Astrocyte of the hippocampus (primary cell): ENCODE measurements at places on chromosomes 1 and 21.

DNA sequence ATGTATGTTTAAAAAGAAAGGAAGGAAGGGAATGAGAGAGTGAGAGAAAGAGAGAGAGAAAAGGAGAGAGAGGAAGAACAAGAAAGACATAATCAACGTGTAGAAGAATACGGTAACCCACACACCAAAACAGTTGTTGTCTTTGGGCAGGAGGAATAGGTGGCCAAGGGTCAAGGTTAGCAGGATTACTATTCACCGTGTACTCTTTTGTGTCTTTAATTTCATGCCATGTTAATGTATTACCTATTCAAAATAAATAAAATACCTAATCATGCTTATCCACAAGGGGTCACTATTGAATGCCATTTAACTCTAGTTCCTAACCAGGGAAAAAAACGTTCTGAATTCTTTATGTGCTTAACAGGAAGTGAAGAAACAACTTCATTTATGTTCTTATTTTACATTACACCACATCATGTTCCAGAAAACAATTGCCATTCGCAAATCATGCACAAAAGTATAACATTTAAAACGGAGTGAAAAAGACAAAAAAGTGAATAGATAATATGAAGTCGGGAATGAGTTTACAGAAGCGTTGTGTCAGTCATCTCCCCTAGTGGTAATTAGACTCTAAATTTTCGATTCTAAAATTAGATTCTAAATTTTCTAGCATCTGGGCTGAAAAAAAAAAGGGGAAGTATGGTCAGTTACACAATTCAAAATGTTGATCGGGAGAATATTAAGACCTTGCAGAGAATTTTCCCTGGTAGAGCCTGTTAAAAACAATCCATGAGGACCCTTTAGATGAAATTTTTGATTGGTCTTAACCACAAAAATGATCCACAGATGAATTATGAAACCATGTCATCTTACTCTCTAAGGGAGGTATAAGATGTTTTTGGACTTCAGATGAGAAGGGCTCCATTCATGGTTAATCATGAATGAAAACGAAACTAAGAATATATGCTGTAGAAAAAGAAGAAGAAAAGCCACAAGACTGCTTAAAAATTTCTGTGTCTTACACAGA lies 700 bp upstream of the KMO start:
- peak; percentile 77 for DNase-seq

- DNase-seq: no peak
Observed at GRCh38 chr1:239587066-239587465, 200.7 kb downstream of the CHRM3 start.

DNA sequence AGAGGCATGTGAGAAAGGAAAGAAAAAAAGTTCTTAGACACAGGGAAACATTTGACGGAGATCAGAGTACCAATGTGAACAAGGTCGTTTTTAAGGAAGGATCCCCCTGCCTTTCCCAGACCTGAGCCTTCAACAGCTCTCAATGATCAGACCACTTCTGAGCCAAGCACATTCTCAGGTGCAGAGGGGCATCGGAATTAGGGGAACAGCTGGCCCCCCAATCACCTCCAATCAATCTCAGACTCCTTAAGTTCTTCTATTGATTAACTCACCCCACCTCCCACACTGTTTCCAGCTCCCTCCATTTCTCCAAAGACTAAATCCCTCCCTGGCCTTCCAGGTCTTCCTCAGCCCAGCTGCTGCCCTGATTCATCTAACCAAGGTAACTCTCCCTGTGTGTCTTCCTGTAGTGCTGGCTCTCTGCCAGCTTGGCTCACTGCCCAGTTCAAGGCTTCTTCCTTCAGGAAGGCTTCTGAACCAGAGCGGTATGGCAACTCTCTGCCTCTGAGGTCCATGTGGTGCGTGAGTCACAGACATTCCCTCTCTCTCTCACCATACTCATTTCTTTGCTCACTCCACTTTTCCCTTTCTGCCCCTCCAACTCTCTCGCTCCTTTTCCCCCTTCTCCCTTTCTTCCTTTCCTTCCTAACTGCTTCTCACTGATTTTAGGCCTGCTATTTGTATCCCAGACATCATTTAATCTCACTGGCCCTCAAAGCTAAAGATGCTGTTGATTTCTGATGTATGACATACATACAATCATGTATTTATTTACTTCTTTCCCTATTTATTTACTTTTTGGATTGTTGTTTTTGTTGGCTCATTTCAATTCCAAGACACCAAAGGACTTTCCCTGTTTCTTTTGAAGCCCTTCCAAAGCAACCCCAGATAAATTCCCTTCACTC lies 18.1 kb downstream of the CFAP45 start:
- DNase-seq: peak; percentile 92

DNA sequence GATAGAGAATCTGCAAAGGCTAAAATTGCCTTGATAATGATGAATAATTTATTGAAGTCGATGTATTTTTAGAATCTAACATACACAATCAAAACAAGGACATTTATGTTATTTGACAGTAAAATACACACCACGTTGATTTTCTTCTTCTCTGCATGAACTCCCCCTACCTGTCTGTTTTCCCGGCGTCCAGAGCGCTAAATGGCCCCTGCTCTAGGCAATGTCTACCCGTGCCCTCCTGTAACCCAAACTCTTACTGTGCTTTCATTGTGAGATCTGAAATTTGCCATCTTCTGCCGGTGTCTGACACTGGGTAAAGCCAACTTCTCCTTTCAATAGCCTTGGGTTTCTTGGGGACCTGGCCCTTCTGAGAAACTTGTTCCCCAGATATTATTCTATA lies 6.7 kb upstream of the OR11L1 start:
- no peak for DNase-seq

- DNase-seq: peak; percentile 62
Observed at GRCh38 chr1:161986328-161986727, 37.3 kb downstream of the OLFML2B start.

GRCh38 chr1:114503916-114504422 lies 7.0 kb downstream of the TRIM33 start:
- DNase-seq: no peak

DNA sequence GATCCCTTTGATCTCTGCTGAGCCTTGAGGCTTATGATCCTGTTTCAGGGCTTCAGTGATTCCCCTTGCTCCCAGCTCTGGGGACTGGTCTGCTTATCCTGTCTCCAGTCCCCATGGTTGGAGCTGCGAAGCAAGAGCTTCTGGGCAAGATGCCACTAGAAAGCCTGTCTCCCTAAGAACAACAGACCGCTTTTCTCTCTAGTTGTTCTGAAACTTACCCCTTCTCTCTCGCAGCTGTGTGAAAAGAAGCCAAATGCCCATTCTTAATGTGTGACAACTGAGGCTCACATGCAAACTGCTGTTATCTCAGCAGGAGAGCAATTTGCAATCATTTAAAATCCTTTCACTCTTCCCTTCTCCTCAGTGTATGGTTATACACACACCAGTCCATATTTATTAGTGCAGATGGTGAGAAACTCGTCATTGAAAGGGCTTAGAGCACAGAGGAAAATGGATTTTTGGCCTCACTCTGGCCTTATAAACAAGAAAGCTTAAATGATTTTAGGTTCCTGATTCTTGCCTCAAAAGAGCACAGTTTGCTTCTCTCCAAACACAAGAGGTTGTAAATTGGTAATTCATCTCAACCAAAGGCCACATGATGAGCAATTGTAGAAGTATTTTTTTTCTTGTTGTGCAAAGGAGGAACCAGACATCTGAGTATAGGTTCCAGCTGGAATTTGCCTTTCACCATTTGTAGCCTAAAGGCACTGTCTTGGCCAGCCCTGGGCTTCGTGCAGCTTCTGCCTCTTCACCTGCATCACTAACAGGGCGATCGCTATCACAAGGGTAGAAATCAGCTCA lies 179.2 kb upstream of the LMO4 start:
- peak; percentile 51 for DNase-seq

GRCh38 chr1:159964144-159964543 lies 10.1 kb upstream of the SLAMF9 start:
- DNase-seq: no peak

DNA sequence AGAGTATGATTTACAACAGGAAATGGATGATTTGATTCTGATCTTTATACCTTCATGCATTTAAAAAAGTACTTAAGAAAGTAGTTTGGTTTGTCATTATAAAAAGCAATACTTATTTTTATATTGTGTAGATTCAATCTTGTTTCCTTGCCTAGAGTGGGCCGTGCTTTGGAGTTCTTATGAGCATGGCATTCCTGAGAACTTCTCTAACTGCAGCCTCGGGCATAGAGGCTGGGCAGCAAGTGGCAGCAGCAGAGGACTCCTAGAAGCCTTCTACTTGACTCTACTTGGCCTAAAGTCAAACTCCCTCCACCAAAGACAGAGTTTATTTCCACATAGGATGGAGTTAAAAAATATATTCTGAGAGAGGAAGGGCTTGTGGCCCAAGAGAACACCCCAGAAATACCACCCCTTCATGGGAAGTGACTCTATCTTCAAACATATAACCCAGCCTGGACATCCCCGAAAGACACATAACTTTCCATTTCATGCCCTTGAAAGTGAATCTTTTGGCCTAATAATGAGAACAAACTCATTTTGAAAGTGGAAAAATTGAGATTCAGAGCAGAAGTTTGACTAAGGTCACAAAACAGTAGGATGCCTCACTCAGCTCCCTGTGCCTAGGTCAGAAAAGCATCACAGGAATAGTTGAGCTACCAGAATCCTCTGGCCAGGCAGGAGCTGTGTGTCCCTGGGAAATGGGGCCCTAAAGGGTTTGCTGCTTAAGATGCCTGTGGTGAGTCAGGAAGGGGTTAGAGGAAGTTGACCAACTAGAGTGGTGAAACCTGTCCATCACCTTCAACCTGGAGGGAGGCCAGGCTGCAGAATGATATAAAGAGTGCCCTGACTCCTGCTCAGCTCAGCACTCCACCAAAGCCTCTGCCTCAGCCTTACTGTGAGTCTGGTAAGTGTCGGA lies at the start of gene IVL:
Gene IVL (plus strand): TSS at position 861 of the 916 bp plus-strand sequence. CDS start 1,252 bp downstream, outside the sequence.
- peak; percentile 23 for DNase-seq

- DNase-seq: no peak
Observed at GRCh38 chr1:192598589-192598988, 23.0 kb downstream of the RGS1 start.

DNA sequence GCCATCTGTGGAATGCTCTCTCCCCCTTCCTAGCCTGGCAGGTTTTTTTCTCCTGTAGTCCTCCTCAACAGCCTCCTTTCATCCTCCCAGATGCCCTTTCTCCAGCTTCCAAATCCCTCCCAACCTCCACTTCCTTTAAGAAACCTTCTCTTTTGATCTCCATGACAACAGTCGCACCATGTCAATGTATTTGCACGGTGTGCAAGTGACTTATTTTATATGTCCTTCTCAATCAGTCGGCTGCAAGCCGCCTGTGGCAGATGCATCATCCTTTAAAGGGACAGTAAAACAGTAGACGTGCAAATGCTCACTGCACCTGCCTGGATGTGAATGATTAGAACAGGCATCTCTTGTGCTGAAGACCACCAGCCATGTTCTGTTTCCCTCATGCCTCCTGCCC lies 285.2 kb downstream of the PCP4 start:
- DNase-seq: no peak

DNA sequence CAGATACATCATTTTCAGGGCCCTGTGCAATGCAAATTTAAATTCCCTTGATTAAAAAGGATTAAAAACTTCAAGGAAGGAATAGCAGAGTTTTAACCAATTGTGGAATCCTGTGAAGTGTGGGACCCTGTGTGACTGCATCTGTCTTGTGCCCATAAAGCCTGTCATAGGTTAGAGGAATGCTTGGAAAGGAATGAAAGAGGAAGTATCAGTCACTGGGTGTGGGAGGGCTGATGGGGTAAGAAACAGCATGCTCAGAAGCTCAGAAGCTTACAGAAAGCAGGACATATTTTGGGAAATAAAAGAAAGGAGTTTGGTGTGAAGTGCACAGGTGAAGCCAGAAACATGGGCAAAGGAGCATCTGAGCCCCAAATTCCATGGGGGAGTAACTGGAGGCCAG lies 150.8 kb upstream of the ETV3 start:
- no peak for DNase-seq

GRCh38 chr1:185322636-185323035 lies 5.6 kb upstream of the IVNS1ABP start:
- no peak for DNase-seq

DNA sequence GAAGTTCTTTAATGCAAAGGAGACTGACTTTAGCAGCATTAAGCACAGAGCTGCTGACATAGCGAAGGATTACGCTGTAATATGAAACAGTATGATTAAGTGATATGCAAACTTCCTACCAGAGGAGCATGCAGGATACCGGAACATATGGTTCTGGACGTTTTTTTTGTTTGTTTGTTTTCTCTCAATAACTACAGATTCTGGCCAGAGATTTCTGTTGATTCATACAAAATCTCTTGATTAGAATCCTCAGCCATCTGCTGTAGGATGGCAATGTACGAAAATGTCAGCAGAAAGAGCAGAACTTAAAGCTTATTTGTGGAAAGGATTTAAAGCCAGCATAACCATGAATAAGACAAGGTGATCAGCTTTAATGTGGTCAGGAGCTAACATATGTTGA lies 970.7 kb downstream of the KCNT2 start:
- DNase-seq: no peak

GRCh38 chr1:70627910-70628309 lies 216.8 kb downstream of the CTH start:
- no peak for DNase-seq

- DNase-seq: no peak
Observed at GRCh38 chr1:214898161-214898560, 184.4 kb upstream of the KCNK2 start.

GRCh38 chr1:43007377-43008114 lies 48.9 kb upstream of the SLC2A1 start:
- no peak for DNase-seq
